Endodermal cell (in vitro differentiated cells): ENCODE measurements at places on chromosomes 13 and 19. TPM values are rescaled to one million over a fixed set of nuclear protein-coding genes. Genes with fewer than 3 reads are reported as not detected.

DNA sequence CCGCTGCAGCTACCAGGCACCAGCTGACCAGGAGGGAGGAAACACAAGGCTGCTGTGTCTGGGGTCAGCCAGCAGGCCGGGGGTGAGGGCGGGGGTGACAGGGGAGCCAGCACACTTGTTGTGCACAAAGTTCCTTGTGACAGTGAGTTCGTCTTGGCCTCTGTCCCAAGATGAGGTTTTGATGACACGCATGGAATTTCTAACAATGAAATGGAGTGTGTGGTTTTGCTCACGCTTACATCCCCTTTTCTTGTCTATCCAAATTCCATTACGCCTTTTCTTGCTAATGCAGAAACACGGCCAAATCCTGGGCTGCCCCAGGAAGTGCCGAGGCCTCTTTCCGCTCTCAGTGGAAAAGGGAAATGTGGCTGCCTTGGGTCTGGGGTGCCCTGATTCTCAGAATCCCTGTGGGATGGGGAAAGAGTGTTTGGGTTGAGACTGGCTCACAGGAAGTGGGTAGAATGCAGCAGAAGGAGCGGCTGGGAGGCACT is 73.8 kb downstream of the GADD45B start:
- no peaks in the 10 kb centered on the region for H3K36me3 ChIP-seq
- H3K27ac ChIP-seq = no peak overlapping the region
- H3K27me3 ChIP-seq = no peaks in the 10 kb centered on the region
- no peak overlapping the region for H3K4me3 ChIP-seq

DNA sequence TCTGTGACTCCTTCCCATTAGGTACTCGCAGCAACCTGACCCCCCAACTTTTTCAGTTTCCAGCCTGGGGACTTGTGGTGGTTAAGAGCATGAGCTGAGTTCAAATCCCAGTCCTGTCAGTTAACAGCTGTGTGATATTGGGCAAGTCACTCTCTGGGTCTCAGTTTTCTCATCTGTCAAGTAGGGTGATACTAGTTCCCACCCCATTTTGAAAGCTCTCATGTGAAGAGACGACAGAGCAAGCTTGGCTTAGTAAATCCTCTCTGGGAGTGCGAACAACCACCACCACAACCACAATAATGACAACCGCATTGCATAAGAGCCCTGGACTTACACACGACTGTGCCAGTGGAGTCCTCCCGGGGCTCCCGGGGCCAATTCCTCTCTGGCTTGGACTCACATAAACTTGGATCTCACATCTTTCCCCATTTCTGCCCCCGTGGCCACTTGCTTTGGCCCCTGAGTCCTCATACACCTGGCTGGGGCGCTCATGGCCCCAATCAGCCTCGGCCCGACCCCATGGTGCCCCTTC is 454 bp downstream of the BLVRB start:
- H3K4me3 ChIP-seq = peak overlapping the region; percentile 89
- peaks cover 37% of the 10 kb centered on the region for H3K27me3 ChIP-seq
- no peak overlapping the region for H3K27ac ChIP-seq
- H3K4me1 ChIP-seq = no peaks in the 10 kb centered on the region
- no peaks in the 10 kb centered on the region for H3K36me3 ChIP-seq
- no peak for DNase-seq

Gene C13orf46
- total RNA-seq = 0.27 TPM in 1 of 3 replicates, not detected in the others

Gene ZNF283
- 4.0 to 7.1 TPM (median 6.8 TPM) in 3 replicates for total RNA-seq

GRCh38 chr13:60074397-60074796 is 89.3 kb downstream of the DIAPH3 start:
- no peak overlapping the region for H3K27ac ChIP-seq
- no peak for DNase-seq
- peaks cover 57% of the 10 kb centered on the region for H3K36me3 ChIP-seq
- peaks cover 4% of the 10 kb centered on the region for H3K4me1 ChIP-seq
- no peak overlapping the region for H3K4me3 ChIP-seq

Gene SMAD9
- 8.3 and 9.0 TPM in 2 replicates for total RNA-seq

DNA sequence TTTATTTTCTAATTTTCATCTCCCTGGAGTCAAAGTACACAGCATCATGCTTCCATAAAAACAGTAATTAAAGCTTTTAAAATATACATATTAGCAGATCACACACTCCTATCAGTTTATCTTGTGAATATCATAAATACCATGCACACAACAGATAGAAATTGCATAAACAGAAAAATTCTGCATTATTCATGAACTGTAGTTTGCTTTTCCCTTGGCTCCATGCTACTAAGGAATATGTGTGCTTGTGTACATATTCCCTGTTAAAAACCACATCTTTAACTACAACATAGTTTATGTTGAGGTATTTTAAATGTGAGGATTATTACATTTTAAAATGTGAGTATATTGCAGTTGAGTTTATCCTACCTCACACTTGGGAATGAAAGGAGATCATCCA is 193.5 kb downstream of the FGF14 start:
- H3K36me3 ChIP-seq = no peaks in the 10 kb centered on the region
- H3K4me1 ChIP-seq = peaks cover 9% of the 10 kb centered on the region
- H3K27ac ChIP-seq = no peak overlapping the region
- no peaks in the 10 kb centered on the region for H3K27me3 ChIP-seq
- no peak for DNase-seq

DNA sequence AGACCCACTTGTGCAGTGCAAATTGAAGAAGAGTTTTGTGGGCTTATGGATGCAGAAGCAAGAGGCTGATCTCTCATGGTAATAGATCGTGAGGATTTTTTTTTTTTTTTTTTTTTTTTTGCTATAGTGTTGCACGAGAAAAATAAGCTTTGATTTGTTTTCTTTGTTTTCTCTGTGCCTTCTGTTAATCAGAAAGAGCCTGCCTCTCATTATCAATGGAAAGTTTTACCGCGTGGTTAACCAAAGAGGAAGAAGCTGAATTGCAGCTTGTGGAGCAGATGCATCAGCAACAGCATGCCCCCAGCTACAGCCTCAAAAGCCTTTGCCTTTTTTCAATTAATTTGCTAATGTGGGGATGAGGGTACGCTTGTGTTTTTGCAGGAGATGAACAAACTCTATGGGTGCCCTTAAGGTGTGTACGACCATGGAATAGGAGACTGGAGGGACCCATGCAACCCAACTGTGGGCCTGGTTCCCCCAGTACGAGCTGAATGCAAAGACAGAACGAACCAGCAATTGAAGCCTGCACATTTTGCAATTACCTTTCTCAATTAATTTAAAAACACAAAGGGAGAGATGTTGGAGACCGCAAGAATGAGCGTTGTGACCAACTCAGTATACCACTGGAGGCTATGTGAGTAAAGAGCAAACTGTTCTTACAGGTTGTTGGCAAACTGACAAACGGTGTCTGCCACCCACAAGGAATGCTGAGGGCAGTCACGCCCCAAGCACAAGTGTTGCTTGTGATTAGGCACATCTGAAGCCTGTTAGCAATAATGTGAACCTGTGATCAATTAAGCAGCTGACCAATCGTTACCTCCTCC is 58.6 kb upstream of the SPRY2 start:
- no peak overlapping the region for H3K27ac ChIP-seq
- no peak for DNase-seq
- no peaks in the 10 kb centered on the region for H3K36me3 ChIP-seq
- no peaks in the 10 kb centered on the region for H3K27me3 ChIP-seq
- no peaks in the 10 kb centered on the region for H3K4me1 ChIP-seq

GRCh38 chr19:3671680-3672574 is 28.3 kb downstream of the PIP5K1C start:
- H3K4me1 ChIP-seq = no peaks in the 10 kb centered on the region
- H3K36me3 ChIP-seq = no peaks in the 10 kb centered on the region
- DNase-seq = peak; percentile 45
- no peak overlapping the region for H3K4me3 ChIP-seq
- H3K27ac ChIP-seq = no peak overlapping the region

Gene DYRK1B
- 21.2 to 26.2 TPM (median 21.8 TPM) in 3 replicates for total RNA-seq

DNA sequence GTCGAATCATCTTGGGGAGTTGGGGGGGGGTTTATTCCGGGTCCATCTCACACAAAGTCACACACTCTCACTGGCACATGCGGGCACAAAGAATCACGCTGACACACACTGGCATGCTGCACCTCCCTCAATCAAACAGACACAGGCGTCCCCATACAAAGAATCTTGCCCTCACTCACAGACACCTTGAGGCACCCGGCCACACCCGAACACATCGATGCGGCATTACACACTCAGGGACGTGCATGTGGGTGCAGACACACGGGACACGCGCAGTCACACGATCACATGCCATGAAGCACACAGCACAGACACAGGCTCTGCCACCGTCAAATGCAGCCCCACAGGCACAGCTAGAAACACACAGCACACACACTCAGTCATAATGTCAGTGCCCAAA is 7.8 kb downstream of the NFIX start:
- no peak overlapping the region for H3K4me3 ChIP-seq
- no peak for DNase-seq
- H3K4me1 ChIP-seq = no peaks in the 10 kb centered on the region
- no peak overlapping the region for H3K27ac ChIP-seq
- H3K36me3 ChIP-seq = no peaks in the 10 kb centered on the region

Gene GNG8
- total RNA-seq = not detected in 2 replicates
